ENCODE measurements at places on chromosomes 3 and 15.
A peak's percentile ranks its signal among the peaks of the same experiment; 100 is the strongest.

DNA sequence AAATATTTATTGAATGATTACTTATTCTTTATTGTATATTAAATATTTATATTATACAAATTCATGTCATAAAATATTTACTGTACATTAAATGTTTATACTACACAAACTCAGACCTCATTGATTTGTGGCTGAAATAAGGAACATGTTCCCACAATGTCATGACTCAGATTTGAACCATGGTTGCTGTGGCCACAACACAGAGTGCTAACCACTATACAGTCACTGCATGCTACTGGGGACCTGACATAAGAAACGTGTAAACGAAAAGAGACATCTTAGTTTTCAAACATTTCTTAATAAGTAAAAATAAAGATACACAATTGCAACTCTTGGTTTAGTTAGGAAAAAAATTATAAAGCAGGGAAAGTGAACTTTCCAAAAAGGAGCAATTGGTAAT is 99.1 kb upstream of the AGTR1 start:
- no peak for DNase-seq

GRCh38 chr3:137820366-137820765 is 56.3 kb downstream of the SOX14 start:
- DNase-seq: no peak

- DNase-seq: peak; percentile 52
Measured at GRCh38 chr3:150251187-150252062, 156.7 kb upstream of the TSC22D2 start.

GRCh38 chr3:44330444-44330843 is 8.1 kb upstream of the TCAIM start:
- no peak for DNase-seq

- DNase-seq: no peak
Measured at GRCh38 chr3:155462672-155463071, 169.2 kb upstream of the STRIT1 start.

DNA sequence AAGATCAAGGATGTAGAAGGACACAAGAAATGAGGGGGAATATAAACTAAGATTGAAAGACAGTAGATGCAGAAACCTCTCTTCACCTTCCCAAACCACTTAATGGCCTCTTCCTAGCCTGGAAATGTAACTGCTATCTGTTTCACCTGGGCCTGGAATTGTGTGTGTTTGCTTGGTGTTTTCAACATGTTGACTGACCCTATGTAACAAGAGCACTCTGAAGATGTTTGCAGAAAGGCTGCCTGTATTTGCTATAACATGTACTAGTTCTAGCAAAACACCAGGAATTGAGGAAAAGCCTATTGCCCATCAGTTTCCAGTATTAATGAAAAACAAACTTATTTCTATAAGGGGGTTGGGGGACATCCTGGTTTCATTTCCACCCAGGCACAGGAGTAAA is 248.3 kb downstream of the WDR72 start:
- no peak for DNase-seq

- DNase-seq: no peak
Measured at GRCh38 chr3:193929921-193930646, 205.9 kb upstream of the HES1 start.

DNA sequence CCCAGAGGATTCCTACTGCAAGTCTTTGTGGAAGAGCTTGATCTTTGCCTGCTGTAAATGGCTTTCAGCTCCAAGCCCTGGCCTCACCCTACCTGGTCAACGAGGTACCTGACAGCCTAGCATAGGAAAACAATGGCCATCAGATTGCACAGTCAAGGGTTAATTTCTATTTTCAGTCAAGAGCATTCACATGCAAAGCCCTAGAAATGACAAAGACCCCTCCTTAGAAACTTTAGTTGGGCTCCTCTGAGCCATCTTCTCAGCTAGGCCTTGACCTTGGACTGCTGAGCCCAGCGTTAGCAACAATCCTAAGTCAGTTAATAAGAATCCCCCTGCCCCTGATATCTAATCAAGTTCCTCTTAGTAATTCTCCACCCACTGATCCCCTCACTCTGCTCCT is 18.5 kb downstream of the MESD start:
- DNase-seq: no peak

DNA sequence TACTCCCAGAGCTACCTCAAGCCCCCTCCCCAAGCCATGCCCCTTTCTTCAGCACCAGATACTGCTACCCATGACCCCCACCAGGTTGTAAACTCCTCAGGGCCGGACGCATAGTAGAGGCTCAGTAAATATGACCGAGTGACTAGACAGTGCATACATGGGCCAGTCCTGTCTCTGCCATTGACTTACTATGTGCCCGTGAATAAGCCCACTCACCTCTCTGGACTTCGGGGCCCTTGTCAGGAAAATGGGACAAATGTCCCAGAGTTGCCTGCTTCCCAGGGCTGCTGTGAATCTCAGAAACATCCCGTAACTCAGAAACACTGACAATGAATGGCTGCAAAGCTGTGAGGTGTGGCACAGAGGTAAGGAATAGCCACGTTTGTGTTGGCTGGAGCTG is 48.2 kb upstream of the FGD5 start:
- no peak for DNase-seq

DNA sequence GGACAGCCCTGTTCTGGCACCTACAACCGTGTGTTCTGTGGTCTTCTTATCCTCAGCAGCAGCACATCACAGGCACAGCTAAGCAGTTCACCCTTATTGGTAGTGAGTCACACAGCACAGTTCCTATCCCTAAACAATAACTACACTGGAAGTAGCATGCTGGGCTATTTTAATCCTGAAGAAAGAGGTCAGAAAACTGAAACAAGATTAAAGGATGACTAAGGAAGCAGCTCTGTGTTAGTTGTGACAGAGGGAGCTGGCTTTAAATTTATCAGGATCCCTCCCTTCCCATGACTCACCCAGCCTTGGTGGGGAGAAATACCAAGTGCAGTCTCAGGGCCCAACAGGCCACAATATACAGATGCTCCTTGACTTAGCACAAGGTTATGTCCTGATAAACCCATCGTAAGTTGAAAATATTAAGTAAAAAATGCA is 144.3 kb downstream of the ERC2 start:
- DNase-seq: no peak

DNA sequence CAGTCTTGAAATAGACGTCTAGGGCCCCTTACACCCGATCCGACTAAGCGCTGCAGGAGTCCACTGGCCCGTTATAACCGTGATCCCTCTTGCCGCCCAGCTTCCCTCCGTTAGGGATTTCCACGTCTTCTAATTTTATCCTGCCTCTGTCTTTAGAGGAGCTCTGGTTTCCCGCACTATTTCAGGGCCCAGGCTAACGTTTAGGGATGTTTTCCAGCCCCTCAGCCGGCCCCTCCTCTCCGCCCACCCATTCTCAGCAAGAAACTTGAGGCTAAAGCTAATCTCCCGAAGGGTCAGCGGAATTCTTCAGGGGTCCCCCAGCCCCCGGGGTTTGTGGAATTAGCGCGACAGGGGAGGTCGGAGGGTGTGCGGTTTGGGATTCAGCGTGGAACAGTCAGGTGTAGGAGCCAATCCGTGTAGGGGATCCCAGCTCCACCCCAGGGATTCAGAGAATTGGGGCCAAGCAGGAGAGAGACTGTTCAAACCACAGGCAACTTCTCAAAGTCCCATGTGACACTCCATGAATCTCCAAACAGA is 1.6 kb downstream of the PTX3 start:
- no peak for DNase-seq

DNA sequence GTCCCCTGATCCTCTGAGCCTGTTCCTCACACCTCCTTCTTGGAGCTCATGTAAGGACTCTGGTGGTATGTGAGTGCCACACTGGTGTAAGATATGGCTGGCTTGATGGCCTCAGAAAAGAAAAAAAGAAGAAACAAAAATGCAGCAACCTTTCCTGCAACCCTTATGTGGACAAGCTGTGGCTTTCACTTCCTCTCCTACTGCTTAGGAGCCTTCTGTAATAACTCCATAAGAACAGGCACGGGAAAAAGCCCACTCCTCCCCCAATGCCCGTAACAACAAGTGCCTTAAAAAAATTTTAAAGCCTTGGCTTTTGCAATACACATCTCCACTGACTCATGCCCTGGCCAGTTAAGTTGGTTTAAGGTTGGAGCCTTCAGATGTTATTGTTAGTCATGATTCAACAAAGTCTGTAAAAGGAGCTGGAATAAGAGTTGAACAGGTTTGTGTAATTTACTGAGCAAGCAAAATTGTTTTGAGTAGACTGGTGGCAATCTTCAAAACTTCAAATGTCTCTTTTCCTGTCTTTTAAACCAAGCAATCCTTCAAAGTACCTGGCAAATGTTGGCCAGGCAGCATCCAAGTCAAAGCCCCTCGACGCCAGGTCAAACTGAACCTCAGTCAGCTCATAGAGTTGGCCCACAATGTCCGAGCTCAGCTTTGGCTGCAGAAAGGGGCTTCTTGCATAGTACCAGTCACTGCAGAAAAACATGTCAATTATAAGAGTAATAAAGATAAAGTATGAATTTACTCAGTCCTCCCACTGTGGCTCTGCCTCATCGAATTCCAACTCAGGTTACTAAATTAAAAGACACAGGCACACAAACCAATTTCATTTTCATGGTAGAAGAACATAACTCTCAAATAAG is 22.9 kb downstream of the FYCO1 start:
- DNase-seq: no peak

- DNase-seq: no peak
Measured at GRCh38 chr3:147654827-147655226, 245.7 kb downstream of the ZIC1 start.

GRCh38 chr3:149316437-149316836 is 17.0 kb downstream of the TM4SF18 start:
- DNase-seq: no peak

DNA sequence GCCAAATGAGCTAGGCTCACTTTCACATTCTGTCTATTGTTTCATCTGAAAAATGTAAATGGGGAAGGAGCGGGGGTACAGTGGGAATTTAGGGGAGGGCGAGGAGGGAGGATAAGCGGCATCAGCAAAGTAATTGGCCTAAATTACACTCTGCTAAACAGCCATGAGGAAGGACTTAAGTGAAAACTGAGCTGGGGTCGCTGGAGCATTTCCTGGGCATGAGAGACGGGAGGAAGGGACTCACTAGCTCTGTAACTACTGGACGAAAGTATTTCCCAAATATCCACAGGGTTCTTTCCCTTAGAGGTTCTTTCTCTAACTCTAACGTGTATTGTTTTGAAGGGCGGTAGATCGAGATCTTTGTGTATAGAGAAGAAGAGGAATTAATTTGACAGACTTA is 418.0 kb downstream of the SOX2 start:
- no peak for DNase-seq

GRCh38 chr3:64111872-64112271 is 88.6 kb upstream of the PSMD6 start:
- no peak for DNase-seq

DNA sequence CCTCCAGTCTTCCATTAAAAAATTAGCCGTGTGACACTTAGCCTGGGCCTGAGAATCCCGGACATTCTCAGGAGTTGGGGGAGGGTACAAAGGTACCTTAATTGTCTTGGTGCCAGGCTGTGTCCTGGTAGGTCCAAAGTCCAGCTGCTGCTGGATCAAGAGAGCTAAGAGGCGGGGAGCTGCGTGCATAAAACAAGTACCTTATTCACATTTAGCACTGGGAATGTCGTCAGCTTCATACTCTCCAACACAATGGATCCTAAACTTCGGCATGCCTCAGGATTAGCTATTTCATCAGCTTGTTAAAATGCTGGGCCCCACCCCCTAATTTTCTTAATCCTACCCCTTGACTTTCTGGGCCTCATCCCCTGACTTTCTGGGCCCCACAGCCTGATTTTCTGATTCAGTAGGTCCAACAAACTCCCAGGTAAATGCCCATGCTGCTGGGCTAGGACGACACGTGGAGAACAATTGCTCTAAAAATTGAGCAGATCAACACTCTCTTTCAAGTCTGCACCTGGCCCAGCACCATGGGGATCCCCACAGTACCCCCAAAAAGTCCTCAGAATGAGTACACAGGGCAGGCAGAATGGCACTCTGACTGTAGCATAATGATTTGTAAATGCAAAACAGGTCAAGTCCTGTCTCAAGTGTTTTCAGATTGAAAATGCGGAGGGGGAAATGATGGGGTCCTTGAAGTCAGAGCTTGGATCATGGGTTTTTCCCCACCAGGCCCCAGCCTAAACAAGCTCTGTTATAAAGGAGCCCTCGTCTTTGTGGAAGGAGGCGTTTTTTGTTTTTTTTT is 5.6 kb upstream of the AEN start:
- DNase-seq: no peak

GRCh38 chr3:125202197-125202596 is 10.4 kb downstream of the SLC12A8 start:
- no peak for DNase-seq

DNA sequence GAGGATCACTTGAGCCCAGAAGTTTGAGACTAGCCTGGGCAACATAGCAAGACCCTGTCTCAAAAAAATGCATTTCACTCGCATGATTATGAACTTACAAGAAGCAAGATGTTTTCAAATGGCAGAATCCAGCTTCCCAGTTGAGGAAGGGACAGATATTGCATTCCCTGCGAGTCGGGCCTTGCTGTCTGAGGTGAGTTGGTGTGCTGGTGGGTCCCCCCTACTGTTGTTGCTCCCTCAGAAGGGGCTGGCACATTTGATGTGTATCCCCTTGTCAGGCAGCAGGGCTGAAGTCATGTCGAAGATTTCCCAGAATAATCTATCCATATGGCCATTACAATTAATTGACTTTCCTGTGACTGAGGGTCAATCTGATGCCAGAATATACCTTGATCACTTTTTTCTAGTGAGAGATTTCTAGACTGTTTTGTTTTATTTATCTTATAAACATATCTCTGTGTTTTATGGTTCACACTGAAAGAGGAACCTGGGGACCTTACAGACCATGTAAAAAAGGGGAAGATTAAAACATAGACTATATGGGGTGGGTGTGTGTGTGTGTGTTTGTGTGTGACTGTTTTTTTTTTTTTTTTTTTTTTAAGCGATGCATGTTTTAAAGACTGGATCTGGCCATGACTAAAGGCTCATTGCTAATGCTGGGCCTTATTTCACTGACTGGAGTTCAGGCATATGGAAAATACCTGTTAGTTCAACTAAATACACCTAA is 112.1 kb upstream of the MRPS22 start:
- no peak for DNase-seq

DNA sequence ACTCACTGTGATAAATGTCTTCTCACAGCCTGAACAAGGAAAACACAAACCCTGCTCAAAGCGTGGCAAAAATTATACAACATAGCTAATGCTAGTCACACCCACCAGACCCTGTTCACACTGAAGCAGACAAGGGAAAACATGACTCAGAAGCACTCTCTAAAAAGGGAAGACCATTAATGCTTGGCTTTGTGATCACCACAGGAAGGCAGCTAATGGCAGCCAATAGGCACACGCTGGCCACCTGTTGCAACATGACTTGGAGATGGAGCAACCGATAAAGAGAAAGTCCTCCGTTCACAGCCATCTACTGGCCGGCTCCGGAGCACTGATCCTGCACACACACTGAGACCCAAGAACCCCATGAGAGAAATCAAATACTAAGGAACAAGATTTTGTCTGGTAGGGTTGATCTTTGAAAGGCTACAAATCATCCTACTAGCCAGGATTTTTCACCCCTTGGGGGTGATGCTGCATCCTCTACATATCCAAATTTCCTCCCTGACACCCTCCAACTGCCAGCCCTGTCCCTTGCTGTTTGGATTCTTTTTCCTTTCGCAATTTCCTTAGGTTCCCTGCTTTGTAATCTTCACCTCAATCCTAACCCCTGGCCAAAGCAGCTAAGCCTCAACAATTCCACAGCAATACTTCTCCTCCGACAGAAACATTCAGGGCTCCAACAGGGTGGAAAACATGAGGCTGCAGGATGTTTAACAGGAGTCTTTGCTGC is 3.2 kb downstream of the ZXDC start:
- peak; percentile 56 for DNase-seq

GRCh38 chr3:173584838-173585831 is 187.6 kb downstream of the NLGN1 start:
- DNase-seq: no peak

- no peak for DNase-seq
Measured at GRCh38 chr15:57017024-57017423, 98.6 kb downstream of the TCF12 start.
